Stimulated activated CD4-positive, alpha-beta T cell treated with anti-CD3 and anti-CD28 coated beads, Interleukin-1b, Interleukin-23, amount 100 ng/mL, for 1 hour (primary cell): ENCODE measurements at places on chromosomes 4 and X.
A peak's percentile ranks its signal among the peaks of the same experiment; 100 is the strongest.

GRCh38 chr4:86910820-86911684 lies 18.8 kb upstream of the C4orf36 start:
- no peak for DNase-seq

DNA sequence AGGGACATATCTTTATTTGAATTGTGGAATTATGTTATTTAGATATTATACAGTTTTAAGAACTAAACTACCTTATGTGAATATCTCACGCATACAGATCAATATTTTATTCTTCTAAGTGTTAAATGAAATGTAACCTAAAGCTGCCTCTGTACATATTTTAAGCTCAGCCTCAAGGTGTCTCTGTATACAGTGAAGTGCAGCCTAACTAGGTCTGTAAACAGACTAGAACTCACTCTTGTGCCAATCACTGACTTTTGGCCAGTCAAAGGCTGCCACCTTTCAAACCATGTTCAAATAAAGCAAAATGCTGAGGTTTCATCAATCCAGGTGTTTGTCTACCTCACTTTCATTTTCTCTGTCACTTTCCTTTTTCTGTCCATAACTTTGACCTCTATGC lies 1074.5 kb upstream of the PRKX start:
- no peak for DNase-seq

GRCh38 chrX:40088299-40088625 lies 9.5 kb downstream of the BCOR start:
- no peak for DNase-seq

GRCh38 chr4:183599690-183600089 lies 59.3 kb downstream of the RWDD4 start:
- DNase-seq = no peak

GRCh38 chr4:38279650-38280322 lies 319.6 kb downstream of the PTTG2 start:
- no peak for DNase-seq

DNA sequence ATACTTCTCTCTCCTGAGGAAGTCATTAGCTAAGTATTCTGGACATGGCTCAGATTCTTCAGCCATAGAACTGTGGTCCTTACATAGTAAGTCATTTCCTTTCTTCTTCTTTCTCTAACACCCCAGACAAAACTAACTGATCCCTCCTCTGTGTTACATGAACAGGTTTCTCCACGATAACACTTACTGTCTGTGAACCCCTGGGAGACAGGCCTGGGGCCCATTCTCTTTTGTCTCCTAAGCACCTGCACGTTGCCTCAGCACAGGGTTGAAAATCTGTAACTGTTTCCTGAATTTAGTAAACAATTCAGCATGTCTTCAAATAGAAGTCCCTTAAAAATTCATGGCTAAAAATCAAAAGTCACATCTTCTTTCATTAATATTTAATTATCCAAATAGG lies 24.7 kb downstream of the APBB2 start:
- DNase-seq = no peak

DNA sequence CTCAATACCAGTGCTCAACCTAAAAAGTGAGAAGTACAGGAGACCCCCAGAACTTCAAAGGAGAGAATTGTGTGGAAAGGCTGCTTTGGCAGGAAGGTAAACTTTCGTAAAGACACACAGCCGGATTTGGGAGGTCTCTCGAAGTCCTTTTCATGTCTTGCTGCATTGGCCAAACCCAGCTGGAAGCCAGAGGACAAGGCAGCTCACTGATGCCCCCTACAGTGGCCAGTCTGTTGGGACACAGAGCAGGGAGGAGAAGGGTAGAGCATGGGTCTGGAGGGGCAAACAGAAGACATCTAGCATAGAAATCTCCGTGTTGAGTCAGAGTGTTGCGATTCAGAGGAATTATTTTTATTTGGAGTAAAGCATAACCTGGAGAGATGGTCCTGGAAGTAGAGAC lies 198.9 kb downstream of the ANK2 start:
- DNase-seq = no peak

GRCh38 chr4:71882113-71882841 lies 98.4 kb upstream of the GC start:
- no peak for DNase-seq

GRCh38 chr4:186003746-186004145 lies 65.2 kb upstream of the TLR3 start:
- no peak for DNase-seq

DNA sequence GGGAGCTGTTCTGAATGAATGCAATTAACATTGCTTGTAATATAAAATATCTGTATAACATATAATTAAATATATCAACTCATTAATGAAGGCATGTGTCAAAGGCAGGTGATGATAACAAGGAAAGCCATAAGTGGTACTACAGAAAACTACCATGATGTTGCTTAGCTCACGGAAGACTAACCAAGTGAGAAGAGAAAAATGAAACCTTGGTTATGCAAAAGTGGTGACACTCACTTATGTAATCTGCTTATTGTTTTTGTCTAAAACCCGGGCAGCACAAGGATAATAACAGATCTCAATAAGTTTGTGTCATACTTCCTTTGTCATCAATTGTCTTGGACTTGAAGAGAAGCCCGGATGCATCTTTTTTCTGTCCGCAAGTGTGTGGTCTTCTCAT lies 156.4 kb downstream of the HS6ST2 start:
- DNase-seq = no peak

GRCh38 chr4:147463065-147463464 lies 17.8 kb upstream of the EDNRA start:
- DNase-seq = no peak

DNA sequence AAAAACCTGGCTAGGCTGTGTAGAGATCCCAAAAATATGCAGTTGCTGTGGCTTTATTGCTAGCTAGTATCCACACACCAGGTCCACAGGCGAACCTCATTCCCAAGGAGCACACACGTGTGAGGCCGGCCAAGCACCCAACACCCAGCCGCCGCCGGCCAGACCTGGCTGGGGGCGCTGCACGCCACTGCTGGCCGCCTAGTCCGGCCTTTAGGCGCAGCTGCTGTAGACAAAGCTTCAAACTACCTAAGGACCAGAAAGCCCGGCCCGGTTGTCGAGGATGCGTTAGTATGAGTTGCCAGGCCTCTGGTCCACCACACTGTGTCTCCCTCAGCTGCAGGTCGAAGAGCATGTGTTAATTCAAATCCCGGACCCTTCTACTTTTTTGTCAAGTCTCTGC lies 3.1 kb downstream of the POU3F4 start:
- DNase-seq = no peak

DNA sequence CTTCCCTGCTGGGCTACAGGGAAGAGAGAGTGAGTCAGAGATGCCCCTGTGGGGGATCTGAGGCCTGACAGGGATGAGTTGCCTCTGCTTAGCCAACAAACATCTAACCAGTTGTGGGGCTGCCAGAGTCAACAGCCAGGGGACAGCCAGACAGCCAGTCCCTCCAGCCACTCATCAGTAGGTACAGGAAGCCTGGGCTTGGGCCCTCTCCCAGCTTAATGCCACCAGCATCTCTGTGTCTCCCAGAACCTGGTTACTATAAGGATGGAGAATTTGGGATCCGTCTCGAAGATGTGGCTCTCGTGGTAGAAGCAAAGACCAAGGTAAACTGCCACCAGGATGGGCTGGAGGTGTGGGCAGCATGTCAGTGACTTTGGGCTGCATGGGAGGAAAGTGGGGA lies 17.3 kb upstream of the SASH3 start:
- no peak for DNase-seq

GRCh38 chr4:181949704-181950312 lies 293.4 kb upstream of the TENM3 start:
- no peak for DNase-seq

GRCh38 chr4:101914761-101915160 lies 124.2 kb downstream of the BANK1 start:
- DNase-seq = no peak

- no peak for DNase-seq
Observed at GRCh38 chrX:148380650-148381561, 119.5 kb upstream of the AFF2 start.

- DNase-seq = no peak
Observed at GRCh38 chrX:25156323-25156722, 140.6 kb upstream of the ARX start.

DNA sequence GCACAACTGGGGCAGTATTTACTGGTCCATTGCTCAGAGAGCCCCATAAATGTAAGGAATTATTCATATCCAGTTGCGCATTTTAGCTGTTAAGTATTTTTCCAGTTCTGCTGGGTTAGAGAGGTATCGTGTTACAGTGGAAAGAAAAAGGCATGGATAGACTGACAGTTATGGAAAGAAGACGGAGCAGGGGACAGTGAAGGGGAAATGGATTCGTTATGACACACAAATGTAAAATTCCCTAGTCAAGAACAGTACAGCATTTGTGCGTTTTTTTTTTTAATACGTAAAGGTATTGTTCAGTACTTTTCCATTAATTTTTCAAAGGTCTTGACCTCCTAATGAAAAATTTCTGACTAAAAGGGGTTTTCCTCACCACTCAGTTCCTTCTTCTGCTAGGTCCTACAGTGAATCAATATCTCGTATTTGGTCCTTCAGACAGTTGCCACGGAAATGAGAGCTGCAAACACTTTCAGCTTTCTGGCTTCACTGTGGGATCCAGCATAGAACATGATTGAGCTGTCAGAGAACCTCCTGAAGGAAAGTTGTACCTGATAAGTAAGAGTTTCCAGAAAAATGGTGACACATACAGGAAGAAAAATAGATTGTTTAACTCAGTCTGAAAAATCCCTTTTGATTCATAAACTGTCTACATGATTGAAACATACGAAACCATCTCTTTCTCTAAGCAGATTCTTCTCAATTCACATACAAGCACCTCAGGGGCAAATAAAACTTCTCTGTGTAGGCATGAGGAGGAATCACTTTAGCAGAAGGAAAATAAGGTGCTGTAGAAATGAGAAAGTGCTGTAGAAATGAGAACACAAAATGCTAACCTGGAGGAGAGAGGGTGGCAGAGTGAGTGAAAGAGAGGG lies 21.8 kb upstream of the BBS12 start:
- no peak for DNase-seq

GRCh38 chr4:89196056-89196674 lies 84.8 kb downstream of the TIGD2 start:
- no peak for DNase-seq

- no peak for DNase-seq
Observed at GRCh38 chr4:173226401-173226888, 57.8 kb downstream of the GALNT7 start.

DNA sequence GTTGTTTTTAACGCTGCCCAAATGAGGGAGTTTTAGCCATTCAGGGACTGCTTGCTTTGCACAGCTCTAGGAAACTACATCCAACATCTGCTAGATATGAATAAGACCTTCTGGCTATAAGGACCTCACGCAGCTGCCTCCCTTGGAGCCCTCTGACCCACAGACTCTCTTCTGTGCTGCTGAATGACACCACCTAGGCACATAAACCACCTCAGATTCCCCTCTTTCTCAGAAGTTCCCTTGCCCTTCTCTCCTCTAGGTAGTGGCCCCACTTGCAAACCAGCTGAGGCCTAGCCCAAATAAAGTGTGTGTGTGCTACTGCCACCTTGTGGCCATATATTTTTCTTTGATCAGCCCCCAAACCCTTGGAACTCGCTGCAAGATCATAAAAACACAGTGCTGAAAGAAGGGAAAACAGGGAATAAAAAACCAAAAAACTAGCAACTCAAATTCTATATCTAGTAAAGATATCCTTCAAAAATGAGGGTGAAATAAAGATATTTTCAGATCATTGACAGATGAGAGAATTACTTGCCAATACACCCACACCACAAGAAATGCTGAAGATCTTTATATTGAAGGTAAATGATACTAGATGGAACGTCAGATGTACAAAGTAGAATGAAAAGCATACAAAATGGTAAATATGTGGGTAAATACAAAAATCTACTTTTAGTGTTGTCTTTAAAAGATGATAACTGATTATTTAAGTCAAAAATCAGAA lies 265.9 kb downstream of the ADAMTS3 start:
- peak; percentile 2 for DNase-seq

DNA sequence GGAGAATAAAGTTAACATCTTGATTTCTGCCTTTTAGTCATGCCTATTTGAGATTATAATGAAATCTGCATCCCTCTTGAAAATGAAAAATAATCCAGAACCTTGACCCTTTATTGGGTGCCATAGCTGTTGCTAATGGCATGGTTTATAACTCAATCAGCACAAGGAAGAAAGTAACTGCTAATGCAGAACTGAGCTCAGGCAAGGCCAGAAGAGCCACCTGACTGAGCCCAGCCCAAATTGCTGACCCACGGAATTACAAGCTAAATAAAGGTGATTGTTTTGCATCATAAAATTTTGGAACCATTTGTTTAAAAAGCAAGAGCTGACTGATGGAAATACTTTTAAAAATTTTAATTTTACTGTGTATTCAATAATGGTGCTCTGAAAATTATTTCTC lies 76.4 kb upstream of the TBL1X start:
- no peak for DNase-seq

DNA sequence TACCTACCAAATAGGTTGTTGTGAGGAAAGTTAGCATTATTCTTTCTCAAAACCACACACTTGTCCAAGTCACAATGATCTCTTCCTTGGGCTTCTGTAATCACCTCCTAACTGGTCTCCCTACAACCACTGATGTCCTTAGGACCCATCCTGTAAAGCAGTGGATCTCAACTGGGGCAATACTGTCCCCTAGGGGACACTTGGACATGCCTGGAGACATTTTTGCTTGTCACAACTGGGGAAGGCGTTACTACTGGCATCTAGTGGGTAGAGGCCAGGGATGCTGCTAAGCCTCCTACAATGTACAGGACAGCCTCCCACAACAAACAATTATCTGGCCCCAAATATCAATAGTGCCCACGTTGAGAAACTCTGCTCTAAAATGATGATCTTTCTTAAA lies 118.7 kb upstream of the AP1S2 start:
- no peak for DNase-seq

DNA sequence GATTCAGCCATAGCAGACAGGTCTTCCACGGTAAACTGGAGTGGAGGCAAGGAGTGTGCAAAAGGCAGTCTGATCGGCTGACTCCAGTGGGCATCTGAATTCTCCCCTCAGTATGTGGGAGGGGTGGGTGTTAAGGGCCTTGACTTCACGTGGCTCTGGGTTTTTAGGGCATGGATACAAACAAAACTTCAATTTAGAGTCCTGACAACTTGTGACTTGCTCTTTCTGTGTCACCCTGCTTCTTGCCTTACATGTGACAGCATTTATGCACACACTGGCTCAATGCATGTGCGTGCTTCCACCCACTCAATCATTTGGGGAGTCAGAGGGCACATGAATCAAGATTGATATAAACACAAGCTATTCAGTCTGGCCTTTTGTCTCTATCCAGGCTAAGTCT lies 17.5 kb downstream of the PLP1 start:
- DNase-seq = no peak

DNA sequence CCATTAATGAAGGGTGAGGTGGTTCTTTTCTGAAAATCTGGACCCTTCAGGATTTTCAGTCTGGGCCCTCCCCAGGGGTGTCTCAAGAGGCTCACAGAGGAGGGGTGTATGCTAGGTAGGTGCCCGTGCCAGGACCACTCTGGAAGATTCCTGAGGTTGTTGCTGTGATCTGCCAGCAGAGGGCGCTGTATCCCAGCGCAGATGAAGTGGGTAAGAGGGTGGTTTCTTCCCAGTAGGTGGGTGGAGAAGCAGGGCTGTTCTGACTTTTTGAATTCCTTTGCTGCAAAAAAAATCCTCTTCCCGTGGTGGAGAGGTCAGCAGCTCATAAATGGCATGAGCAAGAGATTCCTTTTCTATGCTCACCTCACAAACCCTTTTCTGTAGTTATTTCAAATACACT lies 51.1 kb downstream of the SCML1 start:
- DNase-seq = no peak

- DNase-seq = no peak
Observed at GRCh38 chrX:47129899-47130358, 14.6 kb downstream of the NDUFB11 start.
